Stimulated activated CD8-positive, alpha-beta memory T cell treated with anti-CD3 and anti-CD28 coated beads, Interleukin-4, amount 100 ng/mL, for 1 hour (primary cell): ENCODE measurements at places on chromosomes 12 and 14.
A peak's percentile ranks its signal among the peaks of the same experiment; 100 is the strongest.

GRCh38 chr12:109446869-109447268 lies 30.2 kb downstream of the KCTD10 start:
- no peak for DNase-seq

DNA sequence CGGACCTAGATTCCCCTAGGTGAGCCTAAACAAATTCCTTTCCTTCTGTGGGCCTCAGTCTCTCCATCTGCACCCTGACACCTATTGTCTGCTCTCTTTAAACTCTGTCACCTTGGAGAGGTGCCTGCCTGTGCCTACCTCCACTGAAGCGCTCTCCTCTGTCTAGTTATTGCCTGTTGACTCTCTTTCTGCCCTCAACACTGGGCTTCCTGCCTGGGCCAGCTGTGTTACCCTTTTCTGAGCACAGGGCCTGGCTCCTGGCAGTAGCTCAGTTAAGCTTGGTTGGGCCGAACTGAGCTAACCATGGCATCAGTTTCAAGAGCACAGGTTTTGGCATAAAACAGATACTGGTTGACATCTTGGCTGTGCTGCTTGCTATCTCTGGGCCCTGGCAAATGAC lies 43.5 kb downstream of the PRMT8 start:
- DNase-seq, result no peak

GRCh38 chr12:75482646-75483045 lies 2.1 kb downstream of the GLIPR1 start:
- no peak for DNase-seq

- DNase-seq, result peak; percentile 52
Measured at GRCh38 chr12:9751204-9752144, 9.2 kb downstream of the CD69 start.

- DNase-seq, result no peak
Measured at GRCh38 chr14:104845834-104846441, 19.1 kb upstream of the CEP170B start.

DNA sequence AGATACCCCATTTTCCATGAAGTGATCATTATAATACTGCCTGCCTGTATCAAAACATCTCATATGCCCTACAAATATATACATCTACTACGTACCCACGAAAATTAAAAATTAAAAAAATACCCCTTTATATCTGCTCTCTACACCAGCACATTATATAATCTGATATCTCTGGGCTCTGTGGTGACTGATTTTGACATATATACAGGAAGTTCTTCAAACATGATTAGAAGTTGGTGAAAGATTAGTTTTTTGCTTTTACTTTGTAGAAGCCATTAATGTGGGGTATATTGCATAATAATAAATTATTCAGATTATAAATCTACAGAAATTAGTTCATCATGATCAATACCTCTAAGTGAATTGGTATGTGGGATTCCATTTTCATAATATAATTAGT lies 126.7 kb upstream of the MDM1 start:
- DNase-seq, result no peak

DNA sequence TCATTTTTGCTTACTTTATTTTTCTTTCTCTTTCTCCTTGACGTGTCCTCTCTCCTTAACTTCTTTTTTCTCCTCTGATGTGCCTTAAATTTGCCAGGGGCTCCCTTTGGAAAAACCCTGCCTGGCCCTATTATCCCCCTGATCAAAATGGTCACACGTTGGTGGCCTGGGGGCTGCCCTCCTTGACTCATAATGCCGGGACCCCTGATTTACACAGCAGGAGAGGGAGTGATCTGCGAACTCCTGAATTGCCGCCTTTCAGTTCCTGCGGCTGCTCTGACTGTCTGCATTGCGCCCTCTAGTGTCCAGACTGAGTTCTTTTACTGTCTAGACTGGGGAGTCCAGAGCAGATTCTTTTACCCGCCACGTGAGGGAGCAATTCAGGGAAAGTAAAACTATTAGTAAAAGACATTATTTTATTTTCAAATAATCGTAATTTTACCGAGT lies 44.8 kb upstream of the GZMB start:
- peak; percentile 63 for DNase-seq

GRCh38 chr14:97724265-97724731 lies 927.1 kb downstream of the VRK1 start:
- no peak for DNase-seq

- no peak for DNase-seq
Measured at GRCh38 chr14:96165493-96166436, 38.9 kb upstream of the BDKRB2 start.

- no peak for DNase-seq
Measured at GRCh38 chr14:36661506-36662257, at the start of gene PAX9. Gene PAX9 (plus strand): TSS chr14:36661860. CDS start chr14:36662090, 230 bp downstream.

DNA sequence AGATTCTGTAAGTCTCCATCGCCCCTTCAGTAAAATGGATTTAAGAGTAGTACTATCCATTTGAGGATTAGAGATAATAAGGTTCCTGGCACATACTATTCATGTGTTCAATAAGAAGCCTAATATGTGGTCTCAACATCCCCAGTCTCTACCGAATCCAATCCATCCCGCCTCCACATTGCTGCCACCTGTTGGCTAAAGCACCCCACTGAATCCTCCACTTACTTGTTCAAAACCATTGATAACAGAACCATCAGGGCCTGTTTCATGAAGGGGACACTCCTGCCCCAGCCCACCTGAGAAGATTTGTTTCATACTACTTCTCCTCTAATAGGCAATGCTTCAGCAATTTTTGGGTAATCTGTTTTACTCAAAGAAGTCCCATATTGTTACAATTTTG lies 147.5 kb downstream of the SLC2A13 start:
- no peak for DNase-seq

DNA sequence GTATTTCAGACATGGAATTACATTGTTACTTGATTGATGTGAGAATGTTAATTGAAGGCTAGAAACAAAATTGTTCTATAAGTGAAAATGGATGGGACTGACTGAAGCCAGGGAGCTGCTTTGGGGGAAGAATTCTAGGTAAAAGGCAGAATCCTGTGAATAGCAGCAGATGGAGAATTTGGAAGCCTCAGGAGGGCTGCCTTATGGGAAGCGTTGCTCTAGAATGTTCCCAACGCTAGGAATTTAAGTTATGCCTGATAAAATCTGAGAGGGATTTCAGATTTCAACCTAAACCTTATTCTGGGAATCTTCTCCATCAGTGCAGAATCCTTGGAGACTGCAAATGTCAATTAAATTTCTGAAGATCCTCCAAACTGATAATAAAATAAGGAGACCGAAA lies 858.2 kb upstream of the FLRT2 start:
- no peak for DNase-seq

DNA sequence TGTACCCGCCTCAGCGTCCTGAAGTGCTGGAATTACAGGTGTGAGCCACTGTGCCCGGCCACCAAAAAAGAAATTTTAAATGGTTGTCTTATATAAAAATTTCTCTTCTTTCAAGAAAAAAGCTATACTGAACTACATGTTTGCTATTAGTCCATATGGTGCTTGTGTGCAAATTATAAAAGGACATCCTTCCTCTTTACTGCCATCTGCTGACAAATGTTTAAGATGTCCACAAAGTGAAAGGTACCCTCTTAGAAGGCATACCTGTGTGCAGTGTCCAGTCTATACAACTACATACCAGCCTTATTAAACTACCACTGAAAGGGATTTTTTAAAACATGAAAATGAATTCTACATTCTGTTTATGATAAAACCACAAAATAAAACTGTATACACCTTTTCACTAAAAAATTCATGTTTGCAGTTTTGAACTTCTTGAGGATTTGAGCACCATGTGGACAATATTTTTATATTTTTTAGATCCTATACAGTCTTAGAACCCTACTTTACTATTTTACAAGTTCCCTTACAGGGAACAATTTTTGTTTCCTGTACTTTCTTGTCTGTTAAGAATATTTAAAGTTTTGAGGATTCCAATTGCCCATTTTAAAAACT lies 32.8 kb upstream of the TOMM20L start:
- DNase-seq, result no peak

GRCh38 chr14:85241022-85241855 lies 288.7 kb upstream of the FLRT2 start:
- DNase-seq, result no peak

- DNase-seq, result no peak
Measured at GRCh38 chr12:97960741-97961608, 498.4 kb downstream of the RMST start.

GRCh38 chr12:87304406-87304805 lies 724.8 kb downstream of the C12orf50 start:
- DNase-seq, result no peak

DNA sequence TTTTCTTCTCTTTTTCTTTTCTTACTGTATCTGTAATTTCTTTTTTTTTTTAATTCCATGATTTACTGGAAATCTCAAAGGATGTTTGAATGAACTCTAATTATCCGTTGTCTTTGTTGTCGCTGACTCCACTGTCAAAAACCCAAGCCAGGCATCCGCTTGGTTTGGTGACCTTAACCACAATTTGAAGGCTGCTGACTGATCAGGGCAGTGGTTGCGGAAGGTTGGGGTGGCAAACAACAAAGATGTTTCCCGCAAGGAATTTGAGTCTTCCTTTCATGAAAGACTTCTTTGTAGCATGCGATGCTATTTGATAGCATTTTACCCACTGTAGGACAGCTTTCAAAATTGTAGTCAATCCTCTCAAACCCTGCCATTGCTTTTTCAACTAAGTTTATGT lies 1013.8 kb downstream of the DIO2 start:
- no peak for DNase-seq

GRCh38 chr12:131378861-131379665 lies 331.8 kb upstream of the SFSWAP start:
- no peak for DNase-seq

DNA sequence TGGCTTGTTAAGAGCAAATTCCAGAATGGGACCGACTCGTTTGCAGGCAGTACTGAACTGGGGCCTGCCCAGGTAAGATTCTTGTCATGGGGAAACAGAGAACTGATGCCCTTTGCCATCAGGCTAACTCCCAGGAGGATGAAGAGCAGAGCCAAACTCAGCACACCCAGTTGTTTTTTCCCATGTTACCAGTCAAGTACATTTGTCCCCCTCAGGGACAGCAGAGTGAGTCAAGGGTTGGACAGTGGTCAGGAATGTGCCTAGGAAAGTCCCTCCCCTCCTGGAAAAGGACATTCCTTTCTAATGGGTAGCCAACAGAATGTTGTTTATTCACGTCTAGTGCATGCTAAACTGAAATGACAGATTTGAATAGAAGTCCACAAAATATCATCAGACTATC lies 1.6 kb downstream of the ART4 start:
- DNase-seq, result no peak

GRCh38 chr12:70645494-70646317 lies 8.5 kb upstream of the PTPRB start:
- DNase-seq, result no peak
